ENCODE measurements at places on chromosomes 6 and 20.

- DNase-seq: no peak
Observed at GRCh38 chr6:144141470-144141869, 8.8 kb upstream of the STX11 start.

DNA sequence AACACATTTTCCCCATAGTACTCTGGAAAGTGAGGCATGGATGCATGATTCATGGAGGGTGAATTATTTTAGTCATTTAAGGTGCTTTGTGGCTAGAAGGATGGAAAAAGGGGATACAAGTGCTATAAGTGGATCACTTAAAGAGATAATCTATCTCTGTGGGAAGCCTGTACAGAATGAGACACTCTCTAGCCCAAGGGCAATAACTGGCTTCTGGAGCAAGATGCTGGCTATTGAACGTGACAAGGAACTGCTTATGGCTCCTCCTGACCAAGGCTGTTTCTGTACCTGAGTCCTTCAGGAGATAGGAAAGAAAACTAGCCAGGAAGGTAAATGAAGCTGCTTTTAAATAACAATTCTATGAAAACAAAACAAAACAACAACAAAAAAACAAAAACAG lies 590.7 kb downstream of the EYS start:
- no peak for DNase-seq

GRCh38 chr20:7355051-7355450 lies 585.2 kb downstream of the HAO1 start:
- DNase-seq: no peak

DNA sequence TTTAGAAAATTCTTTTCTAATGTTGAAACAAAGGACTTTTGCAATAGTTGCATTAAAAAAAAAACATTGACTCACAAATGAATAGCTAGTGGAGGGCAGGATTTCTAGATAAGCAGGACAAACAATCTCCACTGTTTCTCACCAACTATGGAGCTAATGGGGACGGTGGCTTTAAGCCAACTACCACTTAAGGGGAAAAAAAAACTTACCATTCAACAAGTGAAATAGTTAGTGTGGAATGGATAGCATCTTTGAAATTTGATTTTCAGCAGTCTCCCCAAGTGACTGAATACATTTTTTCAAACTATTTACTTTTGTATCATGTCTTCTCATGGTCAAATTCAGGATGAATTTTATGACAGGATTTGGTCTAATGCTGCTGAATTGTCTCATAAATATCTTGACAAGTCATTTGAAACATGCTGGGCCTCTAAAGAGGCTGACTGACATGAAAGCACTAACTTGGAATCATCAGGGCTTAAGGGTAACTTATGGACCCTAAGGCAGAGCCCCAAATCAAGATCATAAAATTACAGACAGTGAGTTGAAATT lies 100.5 kb downstream of the EYA4 start:
- no peak for DNase-seq

DNA sequence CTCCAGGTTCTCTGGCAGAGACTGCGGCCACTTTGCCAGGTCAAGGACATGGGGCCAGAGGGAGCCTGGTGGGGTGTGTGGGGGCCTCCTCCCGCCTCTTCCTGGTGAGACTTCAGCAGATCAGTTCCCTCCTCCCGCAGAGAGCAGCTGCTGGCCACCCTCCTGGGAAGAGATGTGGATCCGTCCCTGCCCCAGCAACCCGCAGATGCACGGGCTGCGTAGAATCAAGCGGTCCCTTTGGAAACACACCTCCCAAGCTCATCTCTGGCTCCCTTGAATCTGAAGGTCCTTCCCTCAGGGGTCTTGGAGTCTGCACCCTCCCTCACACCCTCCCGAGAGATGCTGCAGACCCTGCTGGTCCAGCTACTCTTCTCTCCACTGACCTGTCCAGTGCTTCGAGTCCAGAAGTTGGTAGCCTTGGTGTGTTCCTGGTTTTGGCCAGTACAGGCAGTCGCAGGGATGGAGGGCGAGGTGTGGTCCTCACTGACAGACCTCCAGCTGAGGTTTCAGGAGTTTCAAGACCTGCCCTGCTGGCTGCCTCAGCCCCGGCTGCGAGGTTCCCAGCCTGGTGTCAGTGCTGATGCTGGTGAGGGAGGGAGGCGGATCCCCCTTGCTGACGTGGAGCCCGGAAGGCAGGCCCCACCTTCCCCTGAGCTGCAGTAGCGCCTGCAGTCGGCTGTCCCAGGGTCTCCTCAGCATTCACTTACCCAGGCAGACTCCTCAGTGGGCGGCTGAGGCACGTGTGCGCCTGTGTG lies at the start of gene NPBWR2:
Gene NPBWR2 (minus strand): TSS at position 585 of the 755 bp plus-strand sequence. CDS start 734 bp downstream, outside the sequence.
- no peak for DNase-seq

GRCh38 chr20:5046656-5047339 lies 45.5 kb upstream of the SLC23A2 start:
- DNase-seq: peak; percentile 81

- no peak for DNase-seq
Observed at GRCh38 chr6:167267921-167268401, 23.2 kb upstream of the UNC93A start.

DNA sequence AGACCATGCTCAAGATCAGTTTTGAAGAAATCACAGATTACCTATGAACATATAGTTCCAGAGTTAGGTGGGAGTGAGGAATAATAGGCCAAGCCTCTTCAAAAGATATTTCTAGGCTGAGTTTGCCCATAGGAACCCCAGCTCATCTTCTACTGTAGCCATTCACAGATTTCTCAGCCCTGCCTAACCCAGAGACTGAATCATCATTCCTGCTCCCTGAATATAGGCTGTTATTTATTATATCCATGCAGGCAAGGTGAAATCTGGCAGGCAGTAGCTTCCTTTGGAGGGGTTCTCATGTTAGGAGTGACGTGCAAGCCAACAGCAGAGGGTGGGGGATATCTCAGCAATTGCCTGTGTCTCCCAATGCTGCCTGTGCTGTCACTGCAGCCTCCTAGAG lies 25.6 kb upstream of the ADGRF4 start:
- no peak for DNase-seq

- no peak for DNase-seq
Observed at GRCh38 chr20:32960849-32961731, 43.1 kb downstream of the SUN5 start.

- no peak for DNase-seq
Observed at GRCh38 chr6:110902091-110902490, 27.5 kb downstream of the AMD1 start.

DNA sequence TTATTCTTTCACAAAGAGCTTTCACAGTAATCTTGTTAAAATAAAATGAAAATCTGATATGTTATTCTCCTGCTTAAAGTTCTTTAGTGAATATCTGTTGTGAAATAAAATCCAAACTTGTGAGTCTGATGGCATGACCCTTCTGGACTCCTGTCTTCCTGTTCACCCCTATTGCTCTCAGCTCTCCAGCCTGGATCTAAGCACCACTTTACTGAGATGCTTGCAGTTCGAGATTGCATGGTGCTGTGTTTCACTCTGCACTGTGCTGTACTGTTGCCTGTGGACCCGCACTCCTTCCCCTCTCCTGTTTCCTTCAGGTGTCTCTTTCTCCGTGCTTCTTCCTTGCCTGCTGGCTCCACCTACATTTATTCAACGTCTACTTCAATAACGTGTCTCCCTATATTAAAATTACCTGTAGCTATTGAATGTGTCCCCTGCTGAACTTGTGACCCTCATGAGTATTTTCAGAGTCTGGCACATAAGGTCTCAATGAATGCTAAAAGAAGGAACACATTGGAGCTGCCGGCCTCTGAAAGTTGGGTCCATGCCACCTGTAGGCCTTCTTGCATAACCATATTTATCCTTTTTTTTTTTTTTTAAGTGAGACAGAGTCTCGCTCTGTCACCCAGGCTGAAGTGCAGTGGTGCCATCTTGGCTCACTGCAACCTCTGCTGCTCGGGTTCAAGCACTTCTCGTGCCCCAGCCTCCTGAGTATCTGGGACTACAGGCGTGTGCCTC lies 100.1 kb downstream of the ARID1B start:
- no peak for DNase-seq

- no peak for DNase-seq
Observed at GRCh38 chr6:90257486-90257738, 39.2 kb downstream of the BACH2 start.

- DNase-seq: no peak
Observed at GRCh38 chr6:84601366-84601765, 163.0 kb downstream of the TBX18 start.
